ENCODE measurements at places on chromosomes 7 and 10.

- no peak for DNase-seq
Observed at GRCh38 chr7:750111-750905, 23.2 kb upstream of the PRKAR1B start.

GRCh38 chr10:73480158-73480557, 15.7 kb downstream of the PPP3CB start:
- DNase-seq, result no peak

- no peak for DNase-seq
Observed at GRCh38 chr7:107644309-107644974, 16.2 kb upstream of the SLC26A4 start.

DNA sequence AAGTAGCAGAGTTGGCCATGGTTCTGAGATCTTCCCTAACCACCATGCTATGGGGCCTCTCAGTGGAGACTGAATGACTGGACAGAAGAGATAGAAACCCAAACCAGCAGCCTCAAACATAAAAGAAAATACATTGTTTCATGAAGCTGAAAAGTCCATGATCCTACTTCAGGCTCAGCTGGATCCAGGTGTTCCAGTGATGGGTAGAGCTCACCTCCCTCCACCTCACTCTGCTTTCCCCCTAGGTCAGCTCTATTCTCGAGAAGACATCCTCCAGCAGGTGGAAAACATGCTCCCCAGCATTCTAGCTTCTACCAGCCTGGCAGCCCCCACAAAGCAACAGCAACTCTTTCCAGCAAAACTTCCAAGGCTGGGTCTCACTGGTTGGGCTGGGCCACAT, 132.1 kb downstream of the OAT start:
- DNase-seq, result no peak

DNA sequence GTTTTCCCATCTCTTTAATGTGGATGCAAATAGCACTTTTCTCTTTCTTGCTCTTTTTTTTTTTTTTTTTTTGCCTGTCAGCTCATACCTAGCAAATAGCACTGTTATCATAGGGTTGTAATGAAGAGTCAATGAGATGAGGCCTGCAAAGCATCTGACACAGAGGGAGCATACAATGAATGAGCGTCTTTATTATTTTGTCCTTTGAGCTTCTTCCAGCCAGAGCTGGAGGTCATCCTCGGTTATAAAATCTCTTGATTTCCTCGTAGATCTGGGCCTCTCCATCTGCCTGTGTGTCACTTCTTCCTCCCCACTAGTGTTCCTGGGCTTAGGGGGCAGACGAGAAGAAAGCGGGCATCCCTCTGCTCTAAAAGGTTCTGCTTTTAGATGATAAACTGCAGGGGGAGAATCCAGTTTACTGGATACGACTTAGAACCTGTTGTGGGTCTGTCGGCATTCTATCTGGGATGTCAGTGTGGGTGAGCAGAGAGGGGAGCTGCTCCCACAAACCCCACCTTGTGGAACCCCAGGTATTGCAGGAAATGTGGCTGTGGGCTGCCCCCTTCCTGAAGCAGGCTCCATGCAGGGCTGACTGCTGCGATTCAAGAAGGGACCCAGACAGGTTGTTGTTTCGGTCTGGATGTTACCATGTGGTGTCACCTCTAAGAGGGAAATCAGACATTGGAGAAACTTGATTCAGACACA, 135.8 kb upstream of the GPR26 start:
- DNase-seq, result no peak

Measured in CD4-positive, alpha-beta T cell treated with Interleukin-6 at 100 ng/mL for 8 hours (primary cell).